Skeletal muscle cell (primary cell): ENCODE measurements at places on chromosomes 5 and 9.

DNA sequence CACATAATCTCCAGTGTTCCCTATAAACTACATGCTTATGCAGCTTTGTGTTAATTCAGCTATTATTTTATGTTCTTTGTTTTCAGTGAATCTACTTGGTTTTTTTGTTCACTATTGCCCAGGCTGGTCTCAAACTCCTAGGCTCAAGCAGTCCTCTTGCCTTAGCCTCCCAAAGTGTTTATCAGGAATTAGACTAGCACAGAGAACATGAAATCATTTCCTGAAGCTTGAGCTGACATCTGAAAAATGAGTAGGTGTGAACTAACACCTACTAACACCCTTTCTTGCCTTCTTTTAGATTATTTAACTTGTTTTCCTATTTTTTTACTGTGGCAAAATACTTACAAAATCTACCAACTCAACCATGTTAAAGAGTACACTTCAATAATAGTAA is 25.0 kb downstream of the CENPP start:
- no peak for DNase-seq

DNA sequence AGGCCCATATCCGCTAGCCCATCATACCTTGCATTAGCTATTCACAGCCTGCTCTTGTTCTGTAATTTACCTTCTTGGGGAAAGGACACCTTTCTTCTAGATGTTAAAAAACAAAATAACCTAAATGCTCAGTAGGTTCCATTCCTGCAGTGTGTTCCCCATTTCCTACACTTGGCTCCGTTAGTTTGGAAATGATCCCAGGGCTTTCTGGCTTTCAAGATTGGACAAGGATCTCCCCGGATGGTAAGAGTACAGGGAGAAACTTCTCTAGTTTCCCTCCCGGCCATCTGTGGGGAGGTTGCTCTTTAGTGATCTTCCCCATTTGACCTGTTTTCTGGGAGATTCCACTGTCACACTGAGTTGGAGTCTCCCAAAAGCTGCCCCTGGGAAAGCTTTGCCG is 27.3 kb upstream of the STC2 start:
- DNase-seq, result no peak

DNA sequence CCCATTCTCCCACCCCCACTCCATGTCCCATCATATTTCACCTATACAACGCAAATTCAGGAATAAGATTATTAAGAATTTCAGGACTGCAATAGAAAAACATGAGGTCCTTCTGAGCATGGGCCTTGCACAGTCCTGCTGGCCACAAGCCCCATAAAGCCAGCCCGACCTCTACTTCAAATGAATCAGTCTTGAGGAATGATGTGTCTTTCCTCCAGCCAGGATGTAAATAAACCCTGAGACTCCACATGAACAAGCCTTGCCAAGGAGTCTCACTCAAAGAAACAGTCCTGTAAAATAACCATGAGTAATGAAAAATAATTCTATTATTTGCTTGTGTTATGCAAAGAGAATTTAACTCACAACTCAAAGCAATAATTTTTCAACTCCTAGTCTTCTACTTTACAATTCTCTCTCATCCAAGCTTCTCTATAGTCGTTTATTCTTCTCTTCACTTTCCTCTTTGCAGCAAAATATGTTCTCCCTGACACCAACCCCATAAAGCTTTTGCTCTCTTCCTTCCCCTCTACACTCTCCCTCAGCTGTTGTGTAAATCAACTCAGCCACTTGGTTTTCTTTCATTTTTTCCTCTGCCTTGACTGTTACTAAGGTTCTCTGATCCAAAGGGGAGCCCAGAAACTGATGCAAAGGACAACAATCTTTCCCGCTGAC is 140.1 kb upstream of the MOCS2 start:
- peak; percentile 91 for DNase-seq

- DNase-seq, result no peak
Measured at GRCh38 chr5:76221311-76221710, 138.1 kb downstream of the SV2C start.

- DNase-seq, result peak; percentile 23
Measured at GRCh38 chr9:82810915-82811314, 252.0 kb downstream of the RASEF start.

- no peak for DNase-seq
Measured at GRCh38 chr5:118115791-118116190, 872.6 kb downstream of the DTWD2 start.

- no peak for DNase-seq
Measured at GRCh38 chr9:99919930-99920329, 13.5 kb downstream of the STX17 start.

DNA sequence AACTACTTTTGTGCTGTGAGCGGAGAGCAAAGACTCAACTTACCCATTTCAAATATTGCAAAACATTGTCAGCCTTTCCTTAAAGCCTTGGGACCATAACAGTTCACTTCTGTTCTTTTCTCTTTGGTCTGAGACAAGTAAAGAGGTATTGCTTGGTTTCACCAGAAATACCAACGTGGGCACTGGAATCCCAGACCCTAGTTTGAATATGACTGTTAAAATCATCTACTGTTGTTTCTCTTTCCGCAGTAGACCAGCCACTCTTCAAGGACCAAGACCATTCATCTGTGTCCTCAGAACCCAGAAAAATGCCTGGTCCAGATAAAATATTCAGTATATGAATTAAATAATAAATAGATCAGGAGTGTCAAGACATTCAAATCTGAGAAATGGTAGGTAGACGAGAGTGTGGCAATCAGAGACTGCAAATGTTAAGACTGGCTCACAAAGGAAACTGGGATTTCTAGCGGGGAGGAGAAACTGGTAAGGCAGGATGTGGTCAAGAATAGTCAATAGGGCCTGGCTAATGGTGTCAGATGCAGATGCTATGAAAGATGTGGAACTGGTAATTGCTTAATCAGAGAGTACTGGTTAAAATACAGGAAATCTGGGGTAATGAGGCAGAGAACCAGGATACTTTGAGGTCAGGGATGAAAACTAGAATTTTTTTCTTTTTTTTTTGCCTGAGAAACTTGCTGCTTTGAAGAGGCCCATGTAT is 82.1 kb upstream of the IL33 start:
- no peak for DNase-seq

- no peak for DNase-seq
Measured at GRCh38 chr5:14225173-14225834, 82.2 kb downstream of the TRIO start.
